Mammary epithelial cell (primary cell): ENCODE measurements at places on chromosomes 2 and 18.

- DNase-seq = peak; percentile 72
These were observed 81.5 kb downstream of the BCL2 start for GRCh38 chr18:63237881-63238692.

GRCh38 chr18:34951625-34952379, 89.4 kb upstream of the MAPRE2 start:
- DNase-seq = no peak

DNA sequence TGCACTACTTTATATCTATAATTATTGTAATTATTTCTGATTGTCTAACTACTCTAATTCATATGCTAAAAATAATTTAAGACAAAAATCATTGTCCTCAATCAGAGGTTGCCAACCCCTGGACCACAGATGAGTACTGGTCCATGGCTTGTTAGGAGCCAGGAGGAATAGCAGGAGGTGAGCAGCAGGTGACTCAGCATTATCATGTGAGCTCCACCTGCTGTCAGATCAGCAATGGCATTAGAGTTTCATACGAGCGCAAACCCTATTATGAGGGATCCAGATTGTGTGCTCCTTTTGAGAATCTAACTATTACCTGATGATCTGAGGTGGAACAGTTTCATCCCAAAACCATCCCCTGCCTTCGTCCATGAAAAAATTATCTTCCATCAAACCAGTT, 1434.4 kb downstream of the LRP1B start:
- peak; percentile 1 for DNase-seq

GRCh38 chr2:156630579-156631337, 194.6 kb downstream of the GPD2 start:
- DNase-seq = no peak

GRCh38 chr2:2877427-2877826, 500.2 kb downstream of the EIPR1 start:
- DNase-seq = no peak

DNA sequence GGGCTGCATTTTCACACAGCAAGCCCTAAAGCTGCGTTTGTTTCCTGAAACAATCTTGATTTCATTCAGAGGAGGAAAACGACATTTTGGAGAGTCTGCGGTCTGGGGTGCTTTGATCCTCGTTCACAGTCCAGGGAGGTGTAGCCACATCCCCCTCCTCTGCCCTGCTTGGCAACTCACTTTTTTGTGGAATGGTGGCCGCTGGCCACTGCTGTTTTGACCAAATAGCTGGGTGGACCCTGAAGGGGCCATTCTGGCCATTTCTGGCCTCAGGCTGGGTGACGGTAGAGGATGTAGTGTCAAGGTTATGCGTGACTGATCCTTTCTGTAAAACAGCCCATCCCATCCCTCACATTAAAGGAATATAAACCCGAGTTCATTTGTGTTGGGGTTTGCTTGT, 62.2 kb downstream of the INPP4A start:
- DNase-seq = no peak

GRCh38 chr2:46034535-46034934, 262.7 kb upstream of the EPAS1 start:
- DNase-seq = no peak

GRCh38 chr2:74499267-74499939, at the start of gene LBX2:
Gene LBX2 (minus strand): TSS chr2:74499603. CDS start chr2:74499537, 66 bp downstream.
- no peak for DNase-seq

- peak; percentile 51 for DNase-seq
These were observed 2.4 kb downstream of the SMAD7 start for GRCh38 chr18:48948112-48949049.

GRCh38 chr2:189527041-189527750, 53.4 kb downstream of the SLC40A1 start:
- no peak for DNase-seq

DNA sequence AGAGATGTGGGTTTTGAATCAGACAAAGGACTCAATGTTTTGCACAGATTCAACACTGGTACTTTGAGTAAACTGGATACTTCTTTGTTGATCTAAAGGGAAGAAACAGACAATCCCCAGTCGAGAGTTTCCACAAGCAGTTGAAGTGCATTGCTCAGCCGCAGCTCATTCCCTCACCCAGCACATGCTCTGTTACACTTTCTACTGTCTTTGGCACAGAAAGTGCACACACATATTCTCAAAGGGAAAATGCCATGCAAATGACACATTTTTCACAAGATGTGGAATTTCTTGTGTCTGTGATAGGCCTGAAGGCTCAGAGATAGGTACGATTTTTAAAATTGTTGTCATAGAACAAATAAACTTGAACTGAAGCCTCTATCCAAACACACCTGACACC, 258.9 kb upstream of the TRIB2 start:
- no peak for DNase-seq

- no peak for DNase-seq
These were observed 58.2 kb downstream of the GREB1L start for GRCh38 chr18:21300035-21300907.

- DNase-seq = no peak
These were observed 63.4 kb downstream of the BIN1 start for GRCh38 chr2:127043367-127044164.

DNA sequence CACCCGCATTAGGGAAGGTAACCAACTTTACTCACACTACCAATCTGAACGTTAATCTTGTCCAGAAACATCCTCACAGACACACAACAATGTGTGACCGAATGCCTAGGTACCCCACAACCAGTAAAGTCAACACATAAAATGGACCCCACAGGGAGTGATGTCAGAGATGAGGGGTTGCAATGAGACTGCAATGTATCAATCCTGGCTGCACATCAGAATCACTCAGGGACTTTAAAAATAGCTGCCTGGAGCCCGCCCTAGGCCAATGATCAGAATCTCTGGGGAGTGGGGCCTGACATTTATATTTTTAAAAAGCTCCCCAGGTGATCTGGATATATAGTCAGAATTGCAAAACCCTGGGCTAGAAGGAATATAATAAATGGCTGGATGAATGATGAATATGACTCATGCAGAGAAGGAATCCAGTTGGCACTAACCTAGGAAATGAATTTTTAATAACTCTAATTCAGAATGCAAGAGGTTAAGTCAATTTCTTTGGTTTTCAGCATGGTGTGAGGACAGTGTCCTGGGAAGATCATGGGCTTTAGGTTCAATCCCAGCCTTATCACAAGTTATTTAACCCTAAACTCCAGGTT, 92.8 kb downstream of the COLEC12 start:
- DNase-seq = no peak

GRCh38 chr2:124633812-124634211, 608.7 kb downstream of the CNTNAP5 start:
- no peak for DNase-seq

- DNase-seq = peak; percentile 64
These were observed 17.3 kb upstream of the ANXA4 start for GRCh38 chr2:69724540-69725159.

GRCh38 chr2:216450346-216450745, 38.1 kb downstream of the SMARCAL1 start:
- no peak for DNase-seq

DNA sequence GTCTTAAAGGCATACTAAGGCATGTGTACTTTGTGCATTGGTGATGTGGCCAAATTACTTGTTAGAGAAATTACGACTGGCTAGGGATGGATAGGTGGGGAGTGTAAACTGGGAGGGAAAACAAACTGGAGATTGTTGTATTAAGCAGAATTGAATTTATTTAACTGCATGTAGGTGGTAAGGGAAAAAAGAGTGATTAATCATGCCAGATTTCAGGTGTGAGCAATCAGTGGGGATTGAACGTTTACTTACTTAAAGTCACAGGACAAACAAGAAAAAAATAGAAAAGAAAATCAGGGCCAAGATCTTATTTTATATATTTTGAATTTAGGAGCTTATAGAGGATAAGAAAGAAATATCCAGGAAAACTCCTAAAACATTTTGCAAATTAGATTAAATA, 88.6 kb downstream of the GULP1 start:
- DNase-seq = no peak

- peak; percentile 29 for DNase-seq
These were observed 235.0 kb downstream of the MBD5 start for GRCh38 chr2:148255929-148256328.

- DNase-seq = peak; percentile 95
These were observed 29.6 kb downstream of the SH3BP4 start for GRCh38 chr2:234981197-234982095.

- no peak for DNase-seq
These were observed 2.7 kb downstream of the TNS1 start for GRCh38 chr2:218000136-218000535.

DNA sequence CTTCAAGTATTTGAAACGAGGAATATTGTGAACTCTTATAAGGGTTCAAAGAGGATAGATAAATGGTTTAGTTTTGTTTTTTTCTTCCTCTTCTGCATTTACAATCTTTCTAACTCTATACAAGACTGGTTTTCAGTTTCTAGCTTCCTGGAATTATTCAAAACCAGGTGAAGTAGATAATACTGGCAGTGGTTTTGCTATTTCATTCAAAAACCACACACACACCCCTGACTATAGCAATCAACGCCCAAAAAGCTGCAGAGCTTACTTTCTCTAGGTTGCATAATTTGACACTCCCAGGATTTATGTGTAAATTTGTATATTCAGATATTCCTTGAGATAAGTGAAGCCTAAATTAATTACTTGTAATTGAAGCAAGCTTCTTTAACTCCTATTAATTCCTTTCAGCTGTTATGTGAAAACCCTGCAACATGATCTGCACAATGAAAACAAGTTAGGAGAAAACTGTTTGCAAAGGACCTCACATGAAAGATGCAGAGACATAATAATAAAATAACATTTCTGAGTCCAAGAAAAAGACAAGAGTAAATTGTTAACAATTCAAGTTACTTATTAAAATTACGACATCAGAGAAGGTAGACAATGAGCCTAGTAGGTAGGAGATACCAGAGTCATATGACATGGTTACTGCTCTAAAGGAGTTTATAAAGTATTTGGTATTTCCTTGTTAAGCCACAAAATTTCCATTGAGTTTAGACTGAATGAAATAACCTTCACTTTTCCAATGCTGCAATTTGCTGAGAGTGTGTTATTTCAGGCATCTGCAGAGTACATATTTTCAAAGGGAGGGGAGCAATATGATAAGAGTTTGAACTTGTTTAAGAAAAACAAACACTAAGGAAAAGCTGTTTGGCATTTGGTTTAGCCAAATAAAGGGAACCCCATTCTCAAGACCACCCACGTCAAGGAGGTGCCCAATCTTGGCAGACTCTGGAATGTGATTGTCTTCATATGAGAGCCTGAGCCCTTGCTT, 1.6 kb upstream of the NFE2L2 start:
- peak; percentile 60 for DNase-seq

DNA sequence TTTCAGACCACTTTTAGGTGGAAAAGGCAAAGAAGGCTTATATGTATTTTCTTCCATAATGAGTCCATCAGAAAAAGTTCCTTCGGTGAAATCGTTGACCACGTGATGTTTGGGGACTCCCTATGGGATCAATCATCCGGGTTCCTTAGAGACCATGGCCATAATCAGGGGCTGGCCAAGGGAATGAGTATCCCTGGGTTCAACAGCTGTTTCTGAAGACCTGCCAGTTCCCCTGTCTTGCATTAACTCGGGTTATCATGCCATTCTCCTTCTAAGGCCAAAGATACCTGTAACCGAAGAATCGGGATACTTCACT, 18.7 kb upstream of the TMEM177 start:
- DNase-seq = no peak

- no peak for DNase-seq
These were observed 3.6 kb upstream of the ERFE start for GRCh38 chr2:238155051-238155760.

DNA sequence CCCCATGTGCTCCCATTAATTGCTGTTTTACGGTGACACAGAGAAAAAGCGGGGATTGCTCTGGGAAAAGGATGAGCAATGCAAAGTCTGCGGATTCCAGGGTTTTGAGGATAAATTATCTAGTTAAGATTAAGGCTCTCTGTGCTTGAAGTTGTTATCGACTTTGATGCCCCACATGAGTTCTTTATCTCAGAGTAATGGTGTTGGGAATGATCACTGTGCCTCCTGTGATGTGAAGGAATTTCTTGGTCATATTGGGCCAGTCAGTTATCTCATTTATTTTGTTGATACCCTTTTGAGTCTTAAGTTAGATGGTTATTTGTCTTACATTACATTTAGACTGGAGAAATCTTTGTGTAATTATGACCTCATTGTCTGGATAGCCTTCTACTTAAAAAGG, 184.6 kb upstream of the MEX3C start:
- DNase-seq = no peak

DNA sequence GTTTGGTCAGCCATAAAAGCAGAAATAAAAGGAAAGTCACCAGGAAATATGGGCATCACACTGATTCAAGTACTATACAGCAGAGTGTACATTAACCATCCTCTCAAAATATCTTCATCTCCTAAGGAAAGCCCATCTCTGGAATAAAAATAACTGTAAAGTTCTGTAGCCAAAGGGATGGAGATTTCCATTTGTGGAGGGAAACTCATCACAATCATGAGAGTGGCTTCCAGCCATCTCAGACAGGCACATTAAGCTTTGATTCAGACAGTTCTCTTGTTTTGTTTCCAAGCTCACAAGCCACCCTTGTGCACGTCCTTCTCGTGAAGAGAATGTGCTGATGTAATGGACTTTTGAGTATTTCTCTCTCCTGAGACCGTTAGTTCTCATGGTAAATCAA, 695.5 kb downstream of the LRRTM4 start:
- DNase-seq = no peak

DNA sequence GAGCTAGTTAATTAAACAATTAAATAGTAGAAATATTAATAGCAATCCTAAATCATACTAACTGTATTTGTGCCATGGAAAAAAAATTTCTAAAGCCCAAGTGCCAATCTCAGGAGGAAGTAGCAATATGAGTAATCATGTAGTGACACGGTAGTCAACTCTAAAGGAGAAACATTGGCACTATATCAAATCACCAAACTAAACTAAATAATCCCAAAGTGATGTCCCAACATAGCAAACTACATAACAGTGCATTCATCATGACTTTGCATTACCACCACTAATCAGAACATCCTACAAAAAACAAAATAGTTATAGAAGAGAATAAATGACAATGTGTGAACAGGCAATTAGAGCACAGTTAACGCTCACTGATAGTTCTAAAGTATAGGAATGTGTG, 195.1 kb downstream of the EXOC6B start:
- no peak for DNase-seq

DNA sequence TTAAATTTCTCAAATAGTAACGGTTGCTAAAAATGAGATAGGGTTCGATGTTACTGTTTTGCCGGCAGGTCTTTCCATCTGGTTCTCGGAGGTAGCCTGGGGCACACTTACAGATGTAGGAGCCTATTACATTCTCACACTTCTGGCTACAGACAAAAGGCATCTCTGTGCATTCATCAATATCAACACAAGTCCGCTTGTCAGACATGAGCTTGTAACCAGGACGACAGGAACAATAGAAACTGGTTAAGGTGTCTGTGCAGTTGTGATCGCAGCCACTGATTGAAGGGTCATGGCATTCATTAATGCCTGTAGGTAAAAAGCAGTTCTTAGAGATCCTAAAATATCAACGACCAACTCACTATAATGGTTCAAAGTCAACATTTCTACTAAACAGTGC, 116.3 kb downstream of the DHRS9 start:
- DNase-seq = no peak

DNA sequence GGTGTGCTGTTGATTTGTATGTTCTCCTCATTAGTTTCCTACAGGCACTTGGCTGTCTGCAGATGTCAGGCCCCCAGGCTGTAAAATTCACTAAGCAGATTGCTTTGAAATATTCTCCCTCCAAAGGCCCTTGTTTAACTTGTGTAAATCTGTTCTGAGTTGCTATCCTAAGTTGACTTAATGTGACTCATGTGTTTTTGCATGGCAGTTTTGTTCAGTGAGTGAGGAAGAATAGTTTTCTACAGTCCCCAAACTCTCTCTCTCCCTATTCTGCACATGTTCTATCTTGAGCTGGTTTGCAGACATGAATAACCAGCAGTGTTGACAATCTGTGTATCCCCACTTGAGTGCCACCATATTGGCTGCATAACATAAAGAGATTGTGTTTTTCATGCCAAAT, 1005.4 kb upstream of the DDX18 start:
- no peak for DNase-seq
